CD8-positive, alpha-beta T cell (primary cell): ENCODE measurements at places on chromosomes 2 and 18. TPM values are rescaled to one million over a fixed set of nuclear protein-coding genes. Genes with fewer than 3 reads are reported as not detected.
A peak's percentile ranks its signal among the peaks of the same experiment; 100 is the strongest.

DNA sequence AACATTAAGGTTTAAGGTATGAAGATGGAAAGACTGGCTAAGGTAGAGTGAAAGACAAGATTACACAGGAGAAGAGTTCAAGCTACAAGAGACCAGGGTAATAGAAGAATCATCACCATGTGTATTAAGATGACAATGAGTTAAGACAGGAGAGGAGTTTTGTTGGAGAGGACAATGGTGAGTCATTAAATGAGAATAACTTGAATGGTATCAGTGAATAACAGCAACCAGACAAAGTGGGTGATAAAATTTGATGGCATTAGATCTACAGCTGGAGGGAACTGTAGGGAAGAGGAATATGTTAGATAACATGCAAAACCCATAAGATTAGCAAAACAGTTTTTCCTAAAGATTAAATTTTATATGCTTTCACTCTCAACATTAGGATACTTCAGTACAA is 18.8 kb upstream of the ENOSF1 start:
- no peak for DNase-seq

DNA sequence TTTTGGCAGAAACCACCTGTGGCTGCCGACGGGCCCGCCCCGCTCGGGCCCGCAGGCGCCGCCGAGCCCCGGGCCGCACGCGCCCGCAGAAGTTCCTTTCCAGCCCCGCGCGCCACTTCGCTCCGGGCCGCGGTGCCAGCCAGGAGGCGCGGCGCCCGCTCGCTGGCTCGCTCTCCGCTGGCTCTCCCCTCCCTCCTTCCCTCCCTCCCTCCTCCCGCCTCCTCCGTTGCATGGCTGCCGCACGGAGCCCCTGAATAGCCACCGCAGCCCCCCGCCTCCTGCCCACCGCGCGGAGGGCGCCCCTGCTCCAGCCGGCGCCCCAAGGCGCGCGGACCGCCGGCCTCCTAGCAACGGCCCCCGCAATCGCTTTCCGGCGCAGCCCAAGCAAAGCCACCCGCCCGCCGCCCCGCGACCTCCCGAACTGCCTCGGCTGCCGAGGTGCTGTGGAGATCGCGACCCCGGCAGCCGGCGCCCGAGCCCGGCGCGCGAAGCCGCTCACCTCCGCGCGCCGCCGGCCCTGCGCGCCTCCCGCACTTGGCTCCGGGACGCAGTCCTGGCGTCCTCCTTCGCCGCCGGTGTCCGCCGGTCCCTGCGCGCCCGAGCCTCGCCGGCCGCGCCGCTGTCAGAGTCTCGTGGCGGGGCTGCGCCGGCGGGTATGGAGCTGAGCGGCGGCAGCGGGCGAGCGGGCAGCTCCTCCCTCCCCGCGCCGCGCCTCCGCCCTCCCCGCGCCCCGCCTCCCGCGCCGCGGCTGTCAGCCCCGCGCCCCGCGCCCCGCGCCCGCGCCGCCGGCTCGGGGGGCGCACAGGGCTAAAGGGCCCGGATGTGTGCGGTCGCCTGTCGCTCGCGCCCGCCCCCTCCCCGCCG is at the start of gene ZBTB7C:
Gene ZBTB7C, minus strand, starts transcription at position 657 of the 864 bp plus-strand sequence.
- no peak for DNase-seq

GRCh38 chr18:41268271-41268670 is 686.8 kb upstream of the PIK3C3 start:
- DNase-seq = no peak

GRCh38 chr2:54549917-54550518 is 93.9 kb downstream of the SPTBN1 start:
- DNase-seq = no peak

DNA sequence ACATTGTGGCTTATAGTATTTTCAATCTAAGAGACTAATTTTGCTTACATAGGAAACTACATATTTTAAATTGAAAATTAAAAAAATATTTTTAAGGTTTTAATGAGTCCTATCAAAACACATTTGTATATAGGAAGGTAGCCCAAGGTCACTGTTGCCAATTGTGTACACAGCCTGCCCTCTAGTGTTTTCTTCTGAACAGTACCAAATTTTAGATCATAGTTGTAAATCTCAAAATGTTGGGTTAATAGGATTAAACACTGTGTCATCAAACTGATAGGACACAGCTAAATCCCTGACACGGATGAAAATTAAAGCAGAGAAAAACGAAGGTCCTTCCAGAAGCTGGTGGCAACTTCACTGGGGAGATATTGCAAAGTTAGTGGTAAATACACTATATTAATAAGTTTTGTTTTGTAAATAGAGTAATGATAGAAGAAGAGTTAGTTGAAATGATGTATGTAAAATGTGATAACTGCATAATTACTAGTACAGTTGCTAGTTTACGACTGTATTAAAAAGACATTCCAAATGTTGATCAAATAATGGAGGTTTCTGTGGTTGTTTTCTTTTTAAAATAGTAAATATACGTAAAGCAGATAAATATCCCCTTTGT is 19.7 kb downstream of the CLUL1 start:
- DNase-seq = no peak

DNA sequence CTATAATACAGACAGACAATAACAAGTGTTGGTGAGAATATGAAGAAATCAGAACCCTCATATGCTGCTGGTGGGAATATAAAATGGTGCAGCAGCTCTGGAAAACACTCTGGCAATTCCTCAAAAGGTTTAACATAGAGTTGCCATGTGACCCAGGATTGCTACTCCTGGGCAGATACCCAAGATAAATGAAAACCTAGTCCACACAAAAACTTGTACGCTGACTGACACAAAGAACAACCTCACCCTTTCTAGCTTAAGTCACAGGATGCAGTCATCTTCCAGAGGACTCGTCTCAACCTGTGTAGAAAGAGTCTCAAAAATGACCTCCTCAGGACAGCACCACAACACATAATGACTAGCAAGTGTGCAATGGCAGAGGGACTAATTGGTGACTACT is 71.6 kb upstream of the ACAA2 start:
- no peak for DNase-seq

DNA sequence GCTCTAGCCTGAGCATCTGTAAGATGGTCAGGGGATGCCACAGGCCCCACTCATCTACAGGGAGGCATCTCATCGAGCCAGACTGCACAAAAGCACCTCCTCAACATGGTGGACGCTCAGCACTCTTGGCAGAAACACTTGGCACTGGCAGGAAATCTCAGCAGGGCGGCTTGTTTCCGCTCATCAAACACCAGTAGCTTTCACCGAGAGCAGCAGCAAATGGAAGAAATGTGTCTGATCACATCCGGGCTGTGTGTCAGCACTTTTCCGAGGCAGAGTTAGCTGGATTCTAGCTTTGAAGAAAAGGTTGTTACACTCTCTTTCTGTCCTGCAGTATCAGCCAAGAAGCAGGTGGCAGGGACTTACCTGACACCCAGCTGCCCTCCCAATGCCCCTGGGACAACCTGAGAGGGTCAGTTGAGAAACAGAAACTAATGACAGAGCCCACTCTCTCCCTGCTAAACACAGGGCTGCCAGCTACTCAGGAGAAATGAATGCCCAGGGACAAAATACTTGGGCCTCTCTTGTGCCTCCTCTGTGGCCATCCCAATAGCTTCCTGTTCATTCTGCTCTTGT is 68.9 kb upstream of the FZD7 start:
- DNase-seq = no peak

DNA sequence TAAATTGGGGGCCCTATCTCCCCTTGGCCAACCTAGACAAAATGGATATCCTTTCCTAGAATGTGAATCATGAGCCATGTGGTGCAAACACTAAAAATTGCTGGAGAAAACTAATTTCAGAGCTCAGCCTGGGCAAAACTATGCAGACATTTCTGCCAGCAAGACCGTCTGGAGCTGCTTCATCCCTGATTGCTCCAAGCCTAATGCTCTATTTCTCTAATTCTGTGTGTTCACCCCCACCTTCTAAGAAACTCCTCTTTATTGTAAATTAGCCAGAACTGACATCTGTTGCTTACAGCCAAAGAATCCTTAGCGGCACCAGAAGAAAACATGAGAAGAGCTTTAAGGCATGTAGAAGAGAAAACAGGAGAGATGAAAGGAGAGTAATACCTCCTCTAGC is 337.7 kb upstream of the CHAC2 start:
- no peak for DNase-seq

GRCh38 chr2:27441958-27442919 is at the start of gene KRTCAP3:
KRTCAP3 (plus strand) TSS chr2:27442381; CDS start chr2:27442413, 32 bp downstream.
- peak; percentile 39 for DNase-seq

DNA sequence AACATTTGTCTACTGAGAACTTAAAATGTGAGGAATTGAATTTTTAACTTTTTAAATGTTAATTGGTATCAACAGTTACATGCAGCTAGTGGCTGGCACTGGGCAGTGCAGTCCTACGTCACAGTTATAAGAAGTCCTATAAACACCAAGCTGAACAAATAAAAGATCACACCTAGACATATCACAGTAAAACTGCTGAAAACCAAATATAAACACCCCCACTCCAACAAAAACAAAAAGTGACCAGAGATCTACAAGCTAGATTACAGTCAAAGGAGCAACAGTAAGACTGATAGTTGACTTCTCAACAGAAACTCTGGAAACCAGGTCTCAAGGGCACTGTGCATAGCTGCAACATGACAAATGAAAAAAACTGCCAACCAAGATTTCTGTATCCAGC is 19.4 kb downstream of the TLK1 start:
- DNase-seq = no peak

- no peak for DNase-seq
Observed at GRCh38 chr2:46338674-46339073, 41.5 kb downstream of the EPAS1 start.

DNA sequence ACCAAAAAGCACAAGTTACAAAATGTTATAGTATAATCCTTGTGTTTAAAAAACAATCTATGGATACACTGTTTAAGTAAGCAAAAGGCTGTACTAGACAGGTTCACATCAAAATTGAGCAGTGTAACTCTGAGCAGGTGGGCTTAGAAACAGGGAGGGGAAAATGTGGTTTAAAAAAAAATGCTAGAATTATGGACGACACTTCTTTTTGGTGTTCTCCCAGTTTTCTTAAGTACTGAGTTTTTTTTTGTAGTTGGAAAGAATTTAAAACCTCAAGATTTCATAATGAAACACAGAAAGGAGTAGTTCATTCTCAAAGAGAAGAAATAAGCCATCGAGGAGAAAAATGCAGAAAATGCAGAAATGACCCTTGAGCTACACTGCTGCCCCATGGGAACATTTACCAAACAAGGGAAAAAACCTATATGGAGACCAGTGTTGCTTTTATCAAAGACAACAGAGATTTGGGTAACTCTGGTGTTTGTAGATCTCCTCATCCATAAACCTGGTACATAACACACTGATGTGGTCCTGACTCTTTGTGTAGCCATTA is 100.7 kb downstream of the MYO5B start:
- no peak for DNase-seq

DNA sequence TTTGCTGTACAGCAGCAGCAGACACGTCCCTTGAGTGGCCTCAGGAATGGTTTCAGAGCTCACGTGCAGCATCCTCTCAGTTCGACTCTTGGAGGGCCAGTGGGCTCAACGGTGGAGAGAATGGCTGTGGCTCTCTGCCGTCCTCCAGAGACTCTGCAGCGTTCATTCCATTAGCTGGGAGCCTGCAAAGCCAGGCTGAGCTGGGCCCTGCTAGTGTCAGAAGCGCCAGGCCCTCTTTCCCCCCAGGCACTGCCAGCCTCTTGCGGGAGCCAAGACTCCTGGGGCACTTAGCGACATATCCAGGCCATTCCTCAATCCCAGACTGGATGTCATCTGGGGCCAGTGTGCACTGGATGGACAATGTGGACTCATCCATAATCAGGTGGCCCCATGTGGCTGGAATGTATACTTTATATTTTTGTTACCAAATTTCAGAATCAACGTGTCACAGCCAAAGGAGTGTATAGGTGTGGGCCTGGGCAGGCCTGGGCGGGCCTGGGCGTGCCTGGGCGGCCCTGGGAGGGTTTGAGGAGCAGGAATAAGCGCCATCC is 125.1 kb upstream of the EPAS1 start:
- DNase-seq = no peak

DNA sequence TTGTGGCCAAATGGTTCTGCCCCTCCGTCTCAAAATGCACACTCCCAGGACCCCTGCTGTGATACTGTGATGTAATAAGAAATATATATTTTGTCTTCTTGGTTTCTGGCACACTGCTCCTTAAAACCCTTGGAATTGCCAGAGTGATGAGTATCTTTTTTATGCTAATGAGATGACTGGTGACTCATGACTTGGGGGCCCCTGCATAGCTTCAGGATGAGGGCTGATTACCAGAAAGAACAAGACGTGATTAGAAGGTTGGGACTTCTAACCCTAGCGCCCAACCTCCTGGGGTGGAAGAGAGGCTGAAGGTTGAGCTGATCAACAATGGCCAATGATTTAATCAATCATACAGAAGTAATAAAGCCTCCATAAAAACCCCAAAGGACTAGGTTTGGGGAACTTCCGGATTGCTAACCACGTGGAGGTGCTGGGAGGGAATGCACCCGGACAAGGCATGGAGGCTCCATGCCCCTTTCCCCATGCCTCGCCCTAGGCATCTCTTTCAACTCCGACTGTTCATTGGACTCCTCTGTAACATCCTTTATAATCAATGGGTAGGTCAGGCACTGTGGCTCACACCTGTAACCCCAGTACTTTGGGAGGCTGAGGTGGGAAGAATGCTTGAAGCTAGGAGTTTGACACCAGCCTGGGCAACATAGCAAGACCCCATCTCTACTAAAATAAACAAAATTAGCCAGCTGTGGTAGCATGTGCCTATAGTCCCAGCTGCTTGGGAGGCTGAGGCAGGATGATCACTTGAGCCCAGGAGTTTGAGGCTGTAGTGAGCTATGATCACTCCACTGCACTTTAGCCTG is 89.1 kb downstream of the HS1BP3 start:
- DNase-seq = no peak

DNA sequence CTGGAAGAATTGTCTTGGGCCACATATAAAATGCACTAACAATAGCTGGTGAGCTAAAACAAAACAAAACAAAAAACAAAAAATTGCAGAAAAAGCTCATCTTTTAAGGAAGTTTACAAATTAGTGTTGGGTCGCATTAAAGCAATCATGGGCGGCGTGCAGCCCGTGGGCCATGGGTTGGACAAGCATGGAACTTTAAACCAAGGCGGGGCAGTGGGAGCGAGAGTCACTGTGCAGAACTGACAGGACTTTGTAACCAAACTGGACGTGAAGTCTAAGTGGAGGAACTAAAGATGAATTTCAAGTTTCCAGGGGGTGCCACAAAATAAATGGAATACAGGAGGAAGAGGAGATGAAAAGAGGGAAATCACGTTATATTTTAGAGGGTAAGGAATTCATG is 80.7 kb downstream of the PSMG2 start:
- no peak for DNase-seq

Gene STAT4
- 141 TPM for total RNA-seq

Gene SP5
- not detected for total RNA-seq

Gene DNAH7
- total RNA-seq = not detected

Gene SAG
- 0.05 TPM for total RNA-seq

Gene SERPINB12
- not detected for total RNA-seq

Gene UGT1A4
- not detected for total RNA-seq

Gene UBXN4
- 172 TPM for total RNA-seq

Gene SERPINB10
- total RNA-seq = not detected

Gene SLC5A7
- total RNA-seq = not detected

Gene ITPRIPL1
- total RNA-seq = 5.6 TPM

Gene NT5DC4
- not detected for total RNA-seq

Gene APCDD1
- total RNA-seq = not detected
